ENCODE measurements at places on chromosomes 2 and 18.

DNA sequence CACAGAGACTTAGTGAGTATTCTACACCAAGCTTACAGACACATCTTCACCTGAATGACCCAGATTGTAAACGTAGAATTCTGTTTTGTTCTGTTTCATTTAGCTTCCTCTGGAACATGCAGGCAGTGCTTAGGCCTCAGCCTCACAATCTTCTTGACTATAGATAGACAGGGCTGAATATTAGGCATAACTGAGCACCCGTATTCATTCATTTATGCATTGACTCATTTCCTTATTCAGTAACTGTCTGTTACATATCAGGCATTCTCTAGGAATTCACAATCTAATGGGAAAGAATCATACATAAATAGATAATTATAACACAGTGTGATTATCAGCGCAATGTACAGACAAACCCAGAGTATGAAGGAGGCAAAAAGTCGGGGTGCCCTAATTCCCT is 124.9 kb upstream of the ETAA1 start:
- H3K27me3 ChIP-seq: no peaks in the 10 kb centered on the region
- no peak overlapping the region for H3K4me3 ChIP-seq
- no peaks in the 10 kb centered on the region for H3K36me3 ChIP-seq
- no peak for DNase-seq

DNA sequence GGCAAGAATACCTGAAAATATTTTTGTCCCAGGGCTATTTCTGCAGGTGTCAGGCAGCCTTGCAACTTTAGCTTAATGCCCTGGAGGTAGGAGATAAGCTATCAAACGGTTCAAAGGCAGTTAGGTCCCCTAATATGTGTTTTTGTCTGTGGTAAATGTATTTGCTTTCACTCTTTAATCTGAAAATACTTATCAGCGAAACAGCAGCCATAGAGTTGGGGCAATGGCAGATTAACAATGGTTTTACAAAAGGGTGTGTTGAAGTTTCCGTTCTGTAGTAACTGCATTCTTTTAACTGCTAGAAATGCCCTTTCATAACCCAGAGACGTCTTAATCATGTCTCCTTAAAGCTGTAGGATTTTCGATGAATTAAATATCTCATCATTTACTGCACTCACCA is 265.0 kb upstream of the TRIB2 start:
- no peak for DNase-seq
- no peaks in the 10 kb centered on the region for H3K27me3 ChIP-seq
- H3K27ac ChIP-seq: no peak overlapping the region
- H3K4me1 ChIP-seq: peaks cover 7% of the 10 kb centered on the region
- H3K4me3 ChIP-seq: peak overlapping the region; percentile 54

DNA sequence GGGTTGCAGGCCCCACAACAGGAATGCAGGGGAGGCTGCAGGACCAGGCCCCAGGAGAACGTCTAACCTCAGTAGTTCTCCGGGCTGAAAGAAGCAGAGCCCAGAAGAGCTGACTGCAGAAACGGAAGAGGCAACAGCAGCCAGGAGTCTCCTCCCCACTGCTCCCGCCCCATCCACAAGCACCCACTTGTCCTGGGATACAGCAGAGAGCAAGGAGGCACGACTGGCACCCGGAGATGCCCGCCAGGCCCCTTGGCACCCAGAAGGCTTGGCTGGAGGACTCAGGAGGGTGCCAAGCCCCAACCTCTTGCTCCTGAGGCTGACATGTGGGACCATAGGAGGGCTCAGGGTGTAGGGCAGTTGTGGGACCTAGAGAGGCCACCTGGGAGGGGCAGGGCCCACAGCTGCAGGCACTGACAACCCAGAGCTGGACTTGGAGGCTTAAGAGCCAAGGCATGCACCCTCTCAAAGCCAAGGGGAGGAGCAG is 29.0 kb upstream of the TNS1 start:
- no peak overlapping the region for H3K4me3 ChIP-seq
- peaks cover 13% of the 10 kb centered on the region for H3K4me1 ChIP-seq
- peaks cover 3% of the 10 kb centered on the region for H3K27me3 ChIP-seq
- no peak overlapping the region for H3K27ac ChIP-seq

DNA sequence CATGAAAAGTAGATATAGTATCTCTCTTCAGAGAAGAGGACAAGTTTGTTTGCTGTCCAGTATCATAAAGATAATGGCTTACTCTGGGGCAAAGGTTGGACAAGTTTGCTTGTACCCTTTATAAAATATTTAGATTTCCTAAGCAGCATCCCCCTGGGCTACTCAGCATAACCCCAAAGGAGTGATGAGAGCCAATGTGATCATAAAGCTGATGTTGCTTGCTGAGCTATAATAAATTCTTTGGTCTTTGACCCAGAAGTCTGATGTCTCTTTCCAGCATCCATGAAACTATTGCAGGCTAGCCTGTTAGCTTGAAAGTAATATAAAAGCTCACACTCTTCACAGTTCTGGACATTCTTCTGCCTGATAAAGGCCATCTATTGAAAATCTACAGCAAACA is 138.3 kb upstream of the STON1 start:
- peaks cover 9% of the 10 kb centered on the region for H3K36me3 ChIP-seq
- H3K27me3 ChIP-seq: no peaks in the 10 kb centered on the region
- peaks cover 7% of the 10 kb centered on the region for H3K4me1 ChIP-seq
- DNase-seq: no peak

DNA sequence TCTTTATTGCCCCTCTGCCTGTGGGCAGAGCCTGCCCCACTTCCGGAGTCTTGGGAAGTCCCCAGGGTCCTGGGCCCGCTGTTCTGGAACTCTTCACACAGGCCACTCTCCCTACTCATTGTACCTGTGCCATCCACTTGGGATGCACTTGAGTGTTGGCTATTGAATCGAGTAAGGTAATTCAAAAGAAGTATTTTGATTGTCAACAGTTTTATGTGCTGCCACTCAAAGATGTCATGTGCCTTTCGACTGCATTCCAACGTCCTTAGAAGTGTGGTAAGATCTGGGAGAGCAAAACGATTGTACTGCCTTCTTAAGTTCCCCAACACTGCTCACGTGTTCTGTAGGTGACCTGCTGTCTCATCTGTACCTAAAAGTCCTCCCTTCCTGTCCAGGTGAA is 77.0 kb upstream of the SMIM21 start:
- no peak overlapping the region for H3K27ac ChIP-seq
- no peak for DNase-seq
- no peaks in the 10 kb centered on the region for H3K36me3 ChIP-seq
- peaks cover 11% of the 10 kb centered on the region for H3K27me3 ChIP-seq
- H3K4me1 ChIP-seq: no peaks in the 10 kb centered on the region
- H3K4me3 ChIP-seq: no peak overlapping the region

DNA sequence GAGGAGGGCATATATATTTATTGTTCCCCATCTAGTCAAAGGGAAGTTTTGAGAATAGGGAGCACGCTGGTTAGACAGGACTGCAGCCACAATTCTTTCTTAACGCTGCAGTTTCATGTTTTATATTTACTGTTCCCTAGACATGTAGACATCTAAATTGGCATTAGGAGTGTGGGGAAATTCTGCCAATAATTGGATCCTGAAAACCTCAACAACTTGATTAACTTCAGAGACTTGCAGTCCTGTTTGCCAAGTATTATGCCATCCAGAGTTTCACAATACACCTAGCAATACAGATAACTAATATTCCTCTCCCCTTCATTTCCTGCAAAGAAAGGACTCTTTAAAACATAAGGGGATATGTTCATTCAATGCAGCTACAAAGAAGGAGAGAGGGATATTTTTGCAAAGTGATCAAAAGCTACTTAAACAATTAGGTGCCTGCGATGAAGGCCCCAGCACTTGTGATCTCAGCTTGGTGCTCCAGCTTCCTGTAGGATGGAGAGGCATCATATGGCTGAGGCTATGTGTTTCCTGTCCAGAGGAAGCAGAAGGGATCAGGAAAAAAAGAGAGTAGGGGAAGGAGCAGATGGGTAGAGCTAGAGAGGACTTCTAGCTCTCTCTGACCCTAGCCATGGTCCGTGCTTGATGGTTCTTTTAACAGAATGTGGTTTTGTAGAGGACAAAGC is 264.4 kb downstream of the MTX2 start:
- H3K4me3 ChIP-seq: no peak overlapping the region
- no peak for DNase-seq
- H3K27me3 ChIP-seq: peaks cover 45% of the 10 kb centered on the region
- H3K27ac ChIP-seq: no peak overlapping the region

- no peak overlapping the region for H3K27ac ChIP-seq
- no peak overlapping the region for H3K4me3 ChIP-seq
- no peaks in the 10 kb centered on the region for H3K36me3 ChIP-seq
- H3K4me1 ChIP-seq: no peaks in the 10 kb centered on the region
- no peaks in the 10 kb centered on the region for H3K27me3 ChIP-seq
- DNase-seq: no peak
Measured at GRCh38 chr18:27856820-27857219, 320.1 kb downstream of the CDH2 start.

- H3K27me3 ChIP-seq: no peaks in the 10 kb centered on the region
- no peak overlapping the region for H3K27ac ChIP-seq
- DNase-seq: no peak
- no peaks in the 10 kb centered on the region for H3K4me1 ChIP-seq
- no peaks in the 10 kb centered on the region for H3K36me3 ChIP-seq
Measured at GRCh38 chr2:22521620-22522019, 863.4 kb upstream of the KLHL29 start.

DNA sequence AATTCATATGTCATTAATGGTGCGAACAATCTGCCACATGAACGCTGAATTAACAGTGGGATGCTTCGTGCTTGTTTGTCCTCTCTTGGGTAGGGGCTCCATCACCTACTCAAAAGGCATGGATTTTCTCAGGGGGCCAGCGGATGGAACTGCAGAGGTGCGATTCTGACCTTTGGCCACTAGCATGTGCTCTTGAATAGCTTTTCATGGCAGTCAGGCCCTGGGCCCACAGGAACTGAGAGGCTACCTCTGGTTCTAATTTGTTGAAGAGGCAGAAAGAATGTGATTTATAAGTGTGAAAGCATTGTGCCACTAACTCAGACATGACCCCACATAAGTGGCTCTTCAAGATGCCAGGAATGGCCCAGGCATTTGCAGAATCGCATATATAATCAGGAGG is 283.2 kb downstream of the INSIG2 start:
- H3K4me1 ChIP-seq: no peaks in the 10 kb centered on the region
- no peaks in the 10 kb centered on the region for H3K36me3 ChIP-seq
- DNase-seq: no peak
- H3K27ac ChIP-seq: no peak overlapping the region

DNA sequence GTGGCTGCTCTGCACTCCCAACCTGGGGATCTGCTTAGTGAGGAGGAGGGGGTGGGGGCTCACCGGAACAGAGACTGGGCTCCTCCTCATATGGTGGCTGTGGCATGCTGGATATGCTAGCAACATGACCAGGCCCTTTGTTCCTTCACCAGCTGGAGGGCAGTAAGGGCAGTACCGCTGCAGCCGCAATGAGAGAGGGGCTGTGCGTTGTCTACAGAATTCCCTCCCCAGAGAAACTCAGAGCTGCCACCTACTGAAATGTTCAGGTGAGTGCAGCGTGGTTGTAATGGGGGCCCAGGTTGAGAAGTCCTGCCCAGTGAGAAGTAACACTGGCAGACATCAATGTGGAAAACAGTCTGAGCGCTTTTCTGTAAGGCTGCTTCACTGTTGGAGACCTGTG is 1211.9 kb upstream of the NXPH2 start:
- no peak for DNase-seq
- H3K27ac ChIP-seq: no peak overlapping the region
- no peaks in the 10 kb centered on the region for H3K27me3 ChIP-seq
- no peaks in the 10 kb centered on the region for H3K36me3 ChIP-seq

GRCh38 chr2:7598402-7598801 is 681.2 kb downstream of the RNF144A start:
- H3K27ac ChIP-seq: no peak overlapping the region
- H3K4me1 ChIP-seq: no peaks in the 10 kb centered on the region
- no peak overlapping the region for H3K4me3 ChIP-seq
- DNase-seq: no peak

DNA sequence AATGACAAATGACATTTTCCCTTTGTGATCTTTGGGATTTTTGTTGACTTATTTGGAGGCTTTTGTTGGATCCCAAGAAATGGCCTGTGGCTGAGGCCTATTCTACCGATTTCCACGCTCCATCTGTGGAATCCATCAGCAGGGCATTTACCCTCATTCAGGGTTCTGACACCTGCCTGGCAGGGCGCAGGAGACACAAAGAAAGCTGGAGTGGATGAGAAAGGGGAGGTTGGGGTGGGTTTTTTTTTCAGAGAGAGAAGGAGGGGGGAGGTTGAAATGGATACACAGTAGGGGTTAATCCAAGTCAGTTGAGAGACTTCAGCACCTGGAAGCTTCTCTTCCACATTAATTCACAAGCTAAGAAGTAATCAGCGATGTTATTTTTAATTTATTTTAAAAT is 59.7 kb downstream of the PAX3 start:
- no peak overlapping the region for H3K4me3 ChIP-seq
- no peaks in the 10 kb centered on the region for H3K36me3 ChIP-seq
- H3K4me1 ChIP-seq: no peaks in the 10 kb centered on the region
- DNase-seq: no peak

DNA sequence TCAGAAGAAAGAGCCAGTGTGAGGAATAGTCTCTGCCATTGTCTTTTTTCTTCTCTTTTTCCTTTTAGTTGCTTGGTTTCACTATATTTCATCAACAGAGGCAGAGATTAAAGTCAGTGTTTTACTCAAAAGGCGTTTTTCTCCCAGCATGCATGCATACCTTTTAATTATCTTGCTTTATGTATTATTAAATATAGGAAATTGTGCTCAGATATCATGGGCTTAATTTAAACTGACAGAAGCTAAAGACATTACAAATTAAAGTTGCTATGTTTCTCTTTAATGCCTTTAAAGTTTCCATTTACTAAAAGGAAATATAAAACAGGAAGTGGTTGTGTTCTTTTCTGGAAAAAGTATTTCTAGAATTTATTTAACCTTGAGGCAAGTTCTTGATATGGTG is 223.3 kb upstream of the ATP5MC3 start:
- H3K27ac ChIP-seq: no peak overlapping the region
- H3K36me3 ChIP-seq: no peaks in the 10 kb centered on the region
- peaks cover 11% of the 10 kb centered on the region for H3K27me3 ChIP-seq
- H3K4me1 ChIP-seq: no peaks in the 10 kb centered on the region

GRCh38 chr2:225694664-225695063 is 295.2 kb downstream of the NYAP2 start:
- H3K4me1 ChIP-seq: no peaks in the 10 kb centered on the region
- H3K27ac ChIP-seq: no peak overlapping the region
- H3K27me3 ChIP-seq: peaks cover 4% of the 10 kb centered on the region
- no peak overlapping the region for H3K4me3 ChIP-seq

DNA sequence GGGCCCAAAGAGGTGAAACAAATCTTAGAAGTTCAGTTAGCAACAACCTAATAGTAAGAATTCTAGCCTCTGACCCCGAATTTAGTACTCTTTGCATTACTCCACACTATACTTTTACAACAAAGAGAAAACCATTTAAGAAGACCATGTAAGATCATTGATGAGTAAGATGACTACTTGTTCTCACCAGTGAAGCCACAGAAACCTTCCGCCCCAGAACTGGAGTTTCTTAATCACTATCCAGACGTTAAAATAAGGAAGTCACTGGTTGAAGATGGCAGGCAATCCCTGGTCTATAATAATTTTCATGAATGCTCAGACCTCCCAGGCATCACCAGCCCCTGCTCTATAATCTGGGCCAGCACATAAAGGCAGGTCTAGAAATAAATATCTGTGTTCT is 95.0 kb downstream of the TMEM163 start:
- peak overlapping the region; percentile 42 for H3K4me3 ChIP-seq
- peaks cover under 1% of the 10 kb centered on the region for H3K36me3 ChIP-seq
- peak; percentile 51 for DNase-seq

- H3K36me3 ChIP-seq: peaks cover 32% of the 10 kb centered on the region
- no peak overlapping the region for H3K4me3 ChIP-seq
- no peak overlapping the region for H3K27ac ChIP-seq
- no peaks in the 10 kb centered on the region for H3K27me3 ChIP-seq
- DNase-seq: no peak
Measured at GRCh38 chr2:106089611-106090010, 104.5 kb downstream of the UXS1 start.
